ENCODE measurements at places on chromosomes 7 and 10.

- DNase-seq: no peak
These were observed 102.7 kb downstream of the NRP1 start for GRCh38 chr10:33231621-33232350.

GRCh38 chr7:35485436-35485835, 209.5 kb downstream of the HERPUD2 start:
- no peak for DNase-seq

DNA sequence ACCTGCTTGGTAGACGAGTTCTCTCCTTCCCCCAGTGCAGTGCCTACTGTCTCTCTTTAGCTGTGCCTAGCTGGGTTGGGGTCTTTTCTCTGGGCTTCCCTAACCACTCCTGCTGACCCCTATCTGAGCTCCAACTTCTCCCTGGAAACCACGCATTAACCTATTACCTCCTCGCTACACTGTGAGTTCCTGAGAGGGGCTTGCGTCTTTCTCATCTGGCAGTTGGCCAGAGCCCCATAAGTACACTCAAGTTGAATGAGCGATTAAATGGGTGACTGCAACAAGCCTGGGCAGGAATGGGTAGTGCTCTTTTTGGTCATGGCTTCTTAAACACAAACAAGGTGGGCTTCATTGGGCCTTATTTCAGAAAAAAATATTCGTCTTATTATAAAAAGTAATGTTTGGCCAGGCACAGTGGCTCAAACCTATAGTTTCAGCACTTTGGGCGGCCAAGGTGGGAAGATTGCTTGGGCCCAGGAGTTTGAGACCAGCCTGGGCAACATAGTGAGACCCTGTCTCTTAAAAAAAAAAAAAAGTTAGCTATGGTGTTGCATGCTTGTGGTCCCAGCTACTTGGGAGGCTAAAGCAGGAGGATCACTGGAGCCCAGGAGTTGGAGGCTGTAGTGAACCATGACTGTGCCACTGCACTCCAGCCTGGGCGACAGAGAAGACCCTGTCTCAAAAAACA, 41.4 kb downstream of the SYPL1 start:
- no peak for DNase-seq

DNA sequence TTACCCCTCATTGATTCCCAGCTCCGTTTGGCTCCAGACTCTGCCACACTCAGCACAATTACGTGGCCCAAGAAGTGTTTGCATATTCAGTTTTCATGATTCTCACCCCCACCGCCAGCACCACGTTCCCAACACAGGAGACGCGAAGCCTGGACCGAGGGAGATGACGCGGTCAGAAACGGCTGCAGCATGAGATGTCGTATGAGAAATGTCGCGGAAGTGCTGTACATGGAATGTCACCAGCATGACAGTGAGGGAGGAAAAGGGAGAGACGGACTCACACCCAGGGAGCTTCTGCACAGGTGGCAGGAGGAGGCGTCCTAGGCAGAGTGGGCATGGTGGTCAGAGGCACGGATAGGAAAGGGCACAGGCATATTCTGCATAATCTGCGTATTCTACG, 188.3 kb downstream of the WDR37 start:
- no peak for DNase-seq

- DNase-seq: no peak
These were observed 2.2 kb downstream of the BBIP1 start for GRCh38 chr10:110916554-110917346.

DNA sequence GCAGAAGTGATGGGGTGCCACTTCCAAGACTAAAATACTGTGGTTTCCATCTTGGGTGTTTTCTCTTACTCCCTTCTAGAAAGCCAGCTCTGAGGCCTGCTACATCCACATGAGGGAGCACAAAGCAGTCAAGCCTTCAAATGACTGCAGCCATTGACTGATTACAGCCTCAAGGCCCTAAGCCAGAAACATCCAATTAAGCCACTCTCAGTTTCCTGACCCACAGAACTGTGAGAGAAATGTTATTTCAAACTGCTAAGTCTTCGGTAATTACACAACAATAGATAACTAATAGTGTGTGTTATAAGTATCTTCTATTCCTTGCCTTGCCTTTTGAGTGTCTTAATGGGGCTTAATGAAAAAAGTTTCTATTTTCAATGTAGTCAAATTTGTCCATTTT, 24.8 kb downstream of the BRAF start:
- DNase-seq: no peak

GRCh38 chr7:78169992-78170391, 371.4 kb downstream of the PHTF2 start:
- no peak for DNase-seq

Data from activated CD4-positive, alpha-beta T cell treated with anti-CD3 and anti-CD28 coated beads, Interleukin-2, Interleukin-4, amounts not matched to agents 100 ng/mL and 50 ng/mL, durations not matched to agents 16 hours and 8 hours (primary cell).